Stimulated activated CD8-positive, alpha-beta memory T cell treated with anti-CD3 and anti-CD28 coated beads, Interleukin-2, amount 100 ng/mL, for 48 hours (primary cell): ENCODE measurements at places on chromosomes 2 and 18.

DNA sequence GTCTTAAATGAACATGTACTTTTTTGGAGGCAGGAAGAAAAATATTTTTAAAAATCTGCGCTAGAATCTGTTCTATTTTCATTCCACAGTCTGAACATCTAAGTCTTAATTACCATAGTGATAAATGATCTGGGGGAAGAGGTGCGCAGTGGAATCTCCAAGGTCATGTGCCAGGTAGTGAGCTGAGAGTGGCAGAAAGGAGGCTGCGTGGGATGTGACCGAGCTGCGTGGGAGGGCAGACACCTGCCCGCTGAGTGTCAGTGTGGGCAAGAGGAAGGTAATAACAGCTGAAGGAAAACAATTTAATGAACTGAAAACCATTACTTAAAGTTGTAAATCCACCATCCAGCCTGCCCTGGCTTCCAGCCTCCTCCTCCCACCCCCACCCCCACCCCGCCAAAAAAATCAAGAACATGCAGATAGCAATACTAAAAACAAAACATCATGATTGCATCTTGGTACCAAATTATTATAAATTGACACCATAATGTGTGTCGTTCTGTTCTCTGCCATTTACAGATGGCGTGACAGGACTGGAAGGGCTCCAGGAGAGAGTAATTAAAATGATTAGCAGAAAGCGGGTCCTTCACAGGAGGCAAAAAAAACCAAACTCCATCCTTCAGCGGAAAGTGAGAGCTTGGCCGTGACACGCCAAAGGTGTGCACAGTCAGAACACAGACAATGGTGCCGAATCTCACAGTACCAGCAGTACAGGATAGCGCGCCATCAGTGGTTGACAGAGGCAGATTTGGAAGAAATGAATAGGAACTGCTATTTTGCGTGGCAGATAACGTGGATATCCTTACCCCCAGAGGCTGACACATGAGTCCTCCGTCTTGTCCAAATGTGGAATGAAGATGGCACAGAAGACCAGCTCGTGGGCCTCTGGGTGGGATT is 11.4 kb upstream of the DTNB start:
- DNase-seq, result no peak

DNA sequence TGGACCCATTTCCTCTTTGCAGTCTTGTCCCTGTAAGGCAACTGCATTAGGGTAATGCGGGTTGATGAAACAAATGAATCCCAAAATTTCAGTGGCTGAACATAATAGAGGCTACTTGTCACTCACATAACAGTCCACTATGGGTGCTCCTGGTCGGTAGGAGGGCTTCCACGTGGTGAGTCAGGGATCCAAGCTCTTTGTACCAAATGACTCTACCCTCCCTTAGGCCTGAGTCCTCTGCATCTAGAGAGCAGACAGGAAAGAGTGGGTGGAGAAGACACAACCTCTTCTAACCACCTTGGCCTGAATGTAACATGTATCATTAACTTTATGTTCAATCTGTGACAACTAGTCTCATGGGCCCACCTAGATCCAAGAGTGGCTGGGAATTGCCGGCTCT is 86.2 kb upstream of the HAAO start:
- no peak for DNase-seq

DNA sequence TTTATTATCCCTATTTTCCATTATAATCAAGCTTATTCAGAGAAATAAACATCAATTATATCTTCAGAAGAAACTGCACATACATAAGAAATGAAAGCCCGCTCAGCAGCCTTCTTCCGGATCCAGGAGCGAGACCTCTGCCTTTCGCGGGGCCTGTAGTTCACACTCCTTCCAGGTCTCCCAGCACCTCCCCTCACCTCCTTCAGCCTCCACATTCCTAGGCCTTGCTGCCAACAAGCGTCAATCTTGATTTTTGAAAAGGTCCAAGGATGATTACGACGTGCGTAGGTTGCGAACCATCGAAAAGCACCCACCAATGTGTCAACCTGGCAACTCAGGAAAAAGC is 355 bp upstream of the KIDINS220 start:
- DNase-seq, result no peak

DNA sequence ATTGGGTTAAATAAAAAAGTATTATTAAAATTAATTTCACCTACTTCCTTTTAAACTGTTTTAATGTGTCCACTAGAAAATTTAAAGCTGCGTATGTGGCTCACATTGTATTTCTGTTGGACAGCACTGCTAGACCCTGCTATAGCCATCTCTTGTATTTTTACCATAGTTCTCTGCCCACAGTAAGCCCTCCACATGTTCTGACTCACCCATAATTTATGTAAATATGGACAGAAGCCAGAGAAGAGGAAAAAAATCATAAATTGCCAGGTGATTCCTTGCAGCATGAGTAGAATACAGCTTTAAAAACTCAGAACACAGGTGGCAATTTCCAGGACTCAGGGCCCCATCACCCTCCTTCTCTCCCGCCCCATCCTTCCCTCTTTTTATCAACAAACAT is 142.4 kb upstream of the MEX3C start:
- no peak for DNase-seq

GRCh38 chr18:80249217-80250093 is 2.1 kb upstream of the PARD6G start:
- no peak for DNase-seq

GRCh38 chr18:56933472-56933871 is 213.4 kb upstream of the BOD1L2 start:
- no peak for DNase-seq

DNA sequence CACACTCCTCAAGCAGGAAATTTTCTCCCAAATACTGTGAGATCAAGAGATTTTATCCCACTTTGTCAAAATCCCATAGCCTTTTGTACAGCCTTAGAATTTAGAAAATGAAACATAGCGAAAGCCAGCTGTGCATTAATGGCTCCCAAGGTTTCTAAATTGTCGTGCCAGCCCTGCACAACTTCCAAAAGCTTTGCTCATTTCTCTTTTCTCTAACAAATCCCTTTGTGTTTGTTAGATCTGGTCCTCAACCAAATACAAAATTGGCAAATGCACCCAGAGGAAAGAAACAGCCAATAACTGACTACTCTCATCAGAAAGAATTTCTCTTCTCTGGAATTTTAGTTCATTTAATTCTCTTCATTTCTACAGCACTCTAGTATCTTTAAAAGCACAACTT is 361.1 kb downstream of the INSIG2 start:
- no peak for DNase-seq

- no peak for DNase-seq
These were observed 46.7 kb downstream of the LYPD1 start for GRCh38 chr2:132623096-132623839.

DNA sequence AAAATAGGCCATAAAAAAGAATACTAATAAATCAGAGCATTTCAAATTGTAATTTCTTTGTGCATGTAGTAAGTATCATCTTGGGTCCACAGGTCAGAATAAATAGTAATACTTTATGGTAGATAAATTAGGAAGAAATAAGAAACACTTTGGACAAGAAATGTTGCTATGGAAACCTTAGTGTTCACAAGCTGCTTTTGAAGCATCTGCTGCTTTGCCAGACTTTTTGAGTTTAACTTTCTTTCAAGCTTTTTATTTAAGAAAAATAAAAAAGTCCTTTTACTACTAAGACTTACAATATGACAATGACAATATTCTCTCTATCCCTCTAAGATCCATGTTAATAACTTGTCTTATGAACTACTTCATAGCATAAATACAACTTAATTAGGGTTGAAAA is 690.7 kb upstream of the FSHR start:
- DNase-seq, result no peak
